MG63 (cell line): ENCODE measurements at places on chromosomes 13 and 19.

DNA sequence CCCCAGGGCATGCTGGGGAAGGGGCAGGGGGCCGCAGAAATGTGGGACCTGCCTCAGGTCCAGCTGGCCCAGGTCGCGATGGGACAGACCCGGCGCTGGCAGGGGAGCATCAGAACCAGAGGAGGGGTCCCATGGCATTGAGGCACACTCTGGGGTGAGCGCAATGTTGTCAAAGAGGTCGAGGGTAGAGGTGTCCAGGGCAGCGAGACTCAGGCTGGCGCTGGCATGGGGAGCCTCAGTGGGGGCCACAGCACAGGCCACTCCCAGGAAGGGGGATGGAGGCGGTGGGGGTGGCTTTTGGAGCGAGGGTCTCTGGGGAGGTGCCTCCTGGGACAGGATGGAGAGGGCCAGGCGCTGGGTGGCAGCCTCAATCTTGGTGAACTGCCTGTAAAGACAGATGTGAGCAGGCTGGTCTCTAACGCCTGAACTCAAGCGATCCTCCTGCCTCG is 944 bp downstream of the C19orf85 start:
- DNase-seq = no peak

- no peak for DNase-seq
Observed at GRCh38 chr19:3698386-3698950, 1.8 kb downstream of the PIP5K1C start.

- no peak for DNase-seq
Observed at GRCh38 chr13:43980587-43980986, 100.9 kb downstream of the LACC1 start.

GRCh38 chr19:3368848-3369336 is 2.5 kb downstream of the NFIC start:
- DNase-seq = no peak

- DNase-seq = no peak
Observed at GRCh38 chr19:14139944-14140343, 3.6 kb upstream of the ASF1B start.

DNA sequence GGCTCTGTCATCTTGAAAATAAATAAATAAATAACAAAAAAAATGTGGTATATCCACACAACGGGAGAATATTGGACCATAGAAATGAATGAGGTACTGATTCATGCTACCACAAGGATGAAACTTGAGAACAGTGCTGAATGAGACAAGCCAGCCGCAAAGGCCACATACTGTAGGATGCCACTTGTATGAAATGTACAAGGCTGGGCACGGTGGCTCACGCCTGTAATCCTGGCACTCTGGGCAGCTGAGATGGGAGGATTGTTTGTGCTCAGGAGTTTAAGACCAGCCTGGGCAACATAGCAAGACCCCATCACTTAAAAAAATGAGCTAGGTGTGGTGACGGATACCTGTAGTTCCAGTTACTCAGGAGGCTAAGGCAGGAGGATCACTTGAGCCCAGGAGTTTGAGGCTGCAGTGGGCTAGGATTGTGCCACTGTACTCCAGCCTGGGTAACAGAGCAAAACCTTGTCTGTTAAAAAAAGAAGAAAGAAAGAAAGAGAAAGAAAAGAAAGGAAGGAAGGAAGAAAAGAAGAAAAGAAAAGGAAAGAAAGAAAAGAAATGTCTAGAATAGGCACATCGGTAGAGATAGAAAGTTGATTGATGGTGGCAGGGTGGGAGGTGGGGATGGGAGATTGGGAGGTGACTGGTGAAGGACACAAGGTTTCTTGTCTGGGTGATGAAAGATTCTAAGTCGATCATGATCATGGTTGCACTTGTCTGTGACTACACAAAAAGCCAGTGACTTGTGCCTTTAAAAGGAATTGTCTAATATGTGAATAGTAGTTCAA is 20.3 kb downstream of the HPN start:
- DNase-seq = no peak

DNA sequence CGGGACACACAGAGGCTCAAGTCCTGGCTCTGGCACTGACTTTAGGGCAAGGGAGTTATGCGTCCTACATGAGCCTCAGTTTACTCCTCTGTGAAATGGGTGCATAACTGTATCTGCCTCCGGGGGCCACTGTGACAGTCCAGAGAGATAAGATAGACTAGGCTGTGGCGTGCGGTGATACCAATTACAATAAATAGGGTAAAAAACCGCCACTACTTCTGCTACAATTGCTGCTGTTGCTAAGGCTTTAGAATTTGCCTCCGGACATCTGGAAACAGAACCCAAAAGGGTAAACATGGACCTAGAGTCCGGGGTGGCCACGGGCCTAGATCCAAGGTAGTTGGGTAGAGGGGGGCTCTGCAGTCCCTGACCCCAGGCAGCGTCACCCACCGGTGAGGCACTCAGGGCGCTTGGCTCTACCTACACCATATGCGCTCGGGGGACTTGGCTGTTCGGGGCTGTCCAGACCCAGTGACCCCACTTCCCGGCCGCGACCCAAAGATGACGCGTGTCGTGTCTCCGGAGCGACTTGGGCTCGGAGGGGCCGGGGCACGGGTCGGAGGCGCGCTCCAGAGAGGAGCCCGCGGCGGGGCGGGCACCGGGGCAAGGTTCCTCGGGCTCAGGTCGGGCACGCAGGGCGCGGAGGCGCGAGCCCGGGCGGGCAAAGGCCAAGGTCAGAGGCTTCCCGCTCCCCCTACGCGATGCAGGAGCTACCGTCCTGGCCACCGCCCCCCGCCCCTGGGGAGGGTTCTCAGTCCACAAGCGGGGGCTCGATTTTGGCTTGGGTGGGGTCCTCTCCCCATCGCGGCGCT is 1.1 kb downstream of the INSR start:
- DNase-seq = peak; percentile 48

DNA sequence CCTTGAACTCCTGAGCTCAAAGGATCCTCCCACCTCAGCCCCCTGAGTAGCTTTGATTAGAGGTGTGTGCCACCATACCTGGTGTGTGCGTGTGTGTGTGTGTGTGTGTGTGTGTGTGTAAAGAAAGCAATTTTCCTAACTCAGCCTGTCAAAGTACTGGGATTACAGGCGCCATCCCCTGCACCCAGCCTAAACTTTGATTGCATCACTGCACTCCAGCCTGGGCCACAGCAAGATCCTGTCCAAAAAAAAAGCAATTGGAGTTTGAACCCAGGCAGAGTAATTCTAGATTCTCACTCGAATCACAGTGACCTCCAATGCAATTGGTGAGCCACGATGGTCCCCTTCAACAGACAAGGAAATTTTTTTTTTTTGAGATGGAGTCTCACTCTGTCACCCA is 29.1 kb downstream of the NLRP12 start:
- DNase-seq = no peak

DNA sequence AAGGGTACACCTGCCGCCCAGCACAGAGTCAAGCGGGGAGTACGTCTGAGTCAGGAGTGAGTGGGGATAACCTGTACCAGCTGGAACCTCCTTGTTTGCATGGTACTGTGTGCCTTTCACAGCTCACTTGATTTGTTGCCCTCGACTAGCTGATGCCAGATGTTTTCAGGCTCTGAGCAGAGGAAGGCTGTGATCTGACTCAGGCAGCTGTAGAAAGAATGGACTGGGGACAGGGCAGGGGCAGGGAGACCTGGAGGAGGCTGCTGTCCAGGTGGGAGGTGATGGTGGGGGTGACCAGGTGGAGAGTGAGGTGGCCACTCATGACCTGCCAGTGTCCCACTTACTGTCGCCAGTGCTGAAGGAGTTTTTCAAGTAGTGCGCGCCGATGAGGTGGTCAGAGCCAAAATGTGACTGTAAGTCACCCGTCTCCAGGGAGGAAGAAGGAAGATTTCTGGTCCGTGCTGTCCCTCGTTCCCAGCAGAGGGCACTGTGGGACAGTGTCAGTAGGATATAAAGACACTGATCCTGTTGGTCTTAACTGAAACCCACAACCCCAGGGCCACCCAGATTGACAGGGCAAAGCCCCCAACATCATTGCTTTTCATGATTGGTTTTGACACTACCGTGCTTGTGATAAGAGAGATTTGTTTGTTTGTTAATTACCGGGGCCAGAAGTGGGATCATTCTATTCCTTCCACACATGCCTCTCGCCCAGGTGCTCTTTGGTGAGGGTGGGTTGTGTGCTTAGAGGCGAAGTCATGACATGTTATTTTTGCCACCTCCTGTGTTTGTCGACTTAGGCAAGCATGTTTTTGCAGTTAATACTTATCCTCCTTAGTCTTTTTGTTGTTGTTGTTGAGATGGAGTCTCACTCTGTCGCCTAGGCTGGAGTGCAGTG is 128.4 kb downstream of the DPF1 start:
- DNase-seq = peak; percentile 51

- peak; percentile 60 for DNase-seq
Observed at GRCh38 chr19:4889034-4889815, 13.5 kb downstream of the ARRDC5 start.

- DNase-seq = no peak
Observed at GRCh38 chr13:20363603-20364002, 131.5 kb upstream of the GJB6 start.

DNA sequence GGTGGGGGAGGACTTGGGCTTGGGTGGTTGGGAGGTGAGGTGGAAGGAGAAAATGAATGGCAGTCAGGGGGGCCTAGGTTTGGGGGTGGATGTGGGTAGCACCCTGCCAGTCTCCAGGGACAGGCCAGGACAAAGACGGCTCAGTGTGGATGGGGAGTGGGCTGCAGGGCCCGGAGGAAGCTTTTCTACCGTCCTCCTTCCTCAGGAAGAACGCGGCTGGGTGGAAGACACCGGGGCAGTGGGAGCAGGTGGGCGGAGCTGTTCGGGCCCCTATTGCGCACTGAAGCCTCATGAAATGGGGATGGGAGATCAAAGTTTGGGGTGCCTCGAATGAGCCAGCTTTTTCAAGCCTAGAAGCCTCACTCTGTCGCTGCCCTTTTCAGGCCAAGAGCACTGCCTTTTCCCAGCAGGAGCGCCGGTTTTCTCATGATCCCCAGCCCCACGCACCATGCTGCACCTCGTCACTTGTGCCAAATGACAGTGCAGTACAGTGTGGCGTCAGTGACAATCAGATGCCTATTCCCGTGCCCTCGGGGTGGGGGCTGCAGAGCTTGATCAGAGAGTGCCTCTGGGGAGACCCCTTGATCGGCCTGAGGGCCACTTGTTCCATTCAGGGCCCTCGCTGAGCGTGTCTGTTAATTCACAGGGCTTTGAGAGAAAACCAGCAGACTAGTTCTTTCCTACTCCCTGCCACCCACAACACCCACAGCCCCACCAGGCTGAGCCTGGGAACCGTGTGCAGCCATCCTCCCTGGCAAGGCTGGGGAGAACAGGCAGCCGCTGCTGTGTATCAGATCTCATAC is 1.5 kb downstream of the CALM3 start:
- no peak for DNase-seq

DNA sequence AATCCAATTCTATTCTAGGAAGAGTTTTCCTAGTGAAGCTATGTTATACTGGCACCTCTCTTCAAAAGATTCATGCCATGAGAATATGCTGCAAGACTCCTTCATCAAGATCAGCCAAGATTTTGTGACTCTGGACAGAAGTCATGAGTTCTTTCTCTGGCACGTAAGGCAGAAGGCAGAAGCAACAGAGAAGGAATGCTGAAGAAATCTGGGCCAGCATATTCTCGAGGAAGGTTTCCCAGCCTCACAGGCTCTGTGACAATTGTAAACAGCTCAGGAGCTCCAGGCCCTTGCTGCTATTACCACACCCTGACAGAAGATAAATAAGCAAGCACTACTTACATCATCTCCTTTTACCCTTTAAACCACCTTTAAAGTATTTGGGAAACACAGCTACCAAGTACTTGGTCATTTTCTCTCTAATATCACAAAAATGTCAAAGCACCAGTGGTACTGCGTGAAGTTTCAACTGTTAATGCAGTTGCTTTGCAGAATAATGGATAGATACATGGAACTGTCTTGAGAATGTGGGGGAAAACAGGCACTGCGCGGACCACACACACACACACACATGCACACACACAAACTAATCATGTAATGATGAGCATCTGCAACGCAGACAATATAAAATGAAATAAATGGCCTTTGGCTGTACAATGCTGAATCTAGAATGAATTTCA is 55.4 kb downstream of the INTS6 start:
- DNase-seq = peak; percentile 60

DNA sequence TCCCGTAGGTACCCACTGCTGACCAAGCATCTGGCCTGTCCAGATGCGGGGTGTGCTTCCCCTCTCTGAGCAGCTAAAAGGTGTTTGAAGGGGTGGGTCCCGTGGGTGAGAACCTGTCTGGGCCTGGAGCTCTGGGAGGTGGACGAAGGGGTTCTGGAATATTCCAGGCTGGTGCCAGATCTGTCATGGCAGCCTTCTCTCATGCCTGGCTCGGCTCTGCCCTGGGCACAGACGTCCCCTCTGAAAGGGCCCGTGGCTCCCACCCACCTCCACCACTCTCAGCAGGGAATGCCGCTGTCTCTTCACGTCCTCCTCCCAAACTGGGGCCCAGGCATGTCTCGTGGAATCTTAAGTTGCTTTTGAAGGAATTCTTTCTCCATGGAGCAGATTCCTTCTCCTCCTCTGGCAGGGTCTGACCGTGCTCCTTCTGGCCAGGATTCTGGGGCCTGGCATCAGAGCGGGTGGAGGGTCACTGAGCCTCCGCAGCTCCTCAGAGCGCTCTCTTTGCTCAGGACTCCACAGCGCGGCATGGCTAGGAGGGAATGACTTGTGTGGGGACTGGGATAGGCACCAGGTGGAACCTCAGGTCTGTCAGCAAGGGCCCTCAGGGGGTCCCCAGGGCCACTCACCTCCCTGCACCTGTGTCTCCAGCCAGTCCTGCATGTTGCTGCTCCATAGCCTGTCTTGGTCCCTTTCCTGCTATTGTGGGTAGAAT is 5.9 kb upstream of the MCF2L start:
- DNase-seq = no peak

- no peak for DNase-seq
Observed at GRCh38 chr19:33298146-33298911, 4.0 kb downstream of the CEBPA start.

GRCh38 chr13:98570929-98571372 is 6.0 kb downstream of the STK24 start:
- peak; percentile 47 for DNase-seq

DNA sequence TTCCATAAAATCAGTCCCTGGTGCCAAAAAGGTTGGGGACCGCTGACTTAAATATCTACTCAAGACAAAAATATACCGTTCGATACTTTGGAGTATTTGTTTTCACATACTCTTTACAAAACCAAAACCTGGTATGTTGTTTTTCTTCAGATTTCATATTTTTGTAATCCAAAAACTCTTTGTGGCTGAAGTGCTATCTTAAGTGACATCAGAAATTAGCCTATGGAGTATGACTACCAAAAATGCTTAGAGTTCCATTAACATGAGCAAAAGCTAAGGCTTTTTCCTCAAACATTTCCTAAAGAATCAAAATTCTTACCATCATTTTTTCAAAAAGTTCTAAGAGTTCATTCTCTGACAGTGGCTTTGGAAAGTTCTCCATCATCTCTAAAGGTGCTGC is 52.0 kb downstream of the DIAPH3 start:
- DNase-seq = no peak

DNA sequence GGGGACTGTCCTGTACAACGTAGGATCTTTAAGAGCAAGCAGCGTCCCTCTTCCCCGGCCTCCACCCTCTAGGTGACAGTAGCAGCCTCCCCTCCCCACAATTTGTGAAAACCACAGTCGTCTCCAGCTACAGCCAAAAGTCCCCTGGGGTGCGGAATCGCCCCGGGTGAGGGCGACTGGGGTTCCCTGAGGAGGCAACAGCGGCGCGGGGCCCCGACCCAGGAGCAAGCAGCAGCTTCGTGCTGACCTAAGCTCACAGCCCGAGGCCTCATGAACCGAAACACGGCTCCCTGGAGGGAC is 322 bp downstream of the ZNF558 start:
- no peak for DNase-seq
